ENCODE measurements at places on chromosomes 5 and 9.
A peak's percentile ranks its signal among the peaks of the same experiment; 100 is the strongest.

DNA sequence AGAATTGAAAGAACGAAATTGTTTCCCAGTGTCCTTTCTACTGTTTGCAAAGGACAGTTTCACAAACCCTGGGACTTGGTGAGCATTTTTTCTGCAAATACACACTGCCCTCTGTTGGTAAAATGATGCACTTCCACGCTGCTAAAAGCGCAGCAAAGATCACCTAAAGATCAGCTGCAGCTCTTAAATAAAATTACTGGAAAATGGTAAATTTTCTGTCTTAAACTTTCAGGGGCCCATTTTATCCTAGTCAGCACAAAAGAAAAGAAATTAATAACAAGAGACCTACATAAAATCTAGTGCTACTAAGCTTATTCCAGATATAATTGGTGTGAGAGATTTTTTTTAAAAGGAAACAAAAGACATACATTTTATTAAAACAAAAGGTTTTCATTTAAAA is 566.0 kb downstream of the CAAP1 start:
- DNase-seq = peak; percentile 10

- DNase-seq = no peak
Measured at GRCh38 chr5:73306741-73307275, 133.8 kb downstream of the TMEM174 start.

DNA sequence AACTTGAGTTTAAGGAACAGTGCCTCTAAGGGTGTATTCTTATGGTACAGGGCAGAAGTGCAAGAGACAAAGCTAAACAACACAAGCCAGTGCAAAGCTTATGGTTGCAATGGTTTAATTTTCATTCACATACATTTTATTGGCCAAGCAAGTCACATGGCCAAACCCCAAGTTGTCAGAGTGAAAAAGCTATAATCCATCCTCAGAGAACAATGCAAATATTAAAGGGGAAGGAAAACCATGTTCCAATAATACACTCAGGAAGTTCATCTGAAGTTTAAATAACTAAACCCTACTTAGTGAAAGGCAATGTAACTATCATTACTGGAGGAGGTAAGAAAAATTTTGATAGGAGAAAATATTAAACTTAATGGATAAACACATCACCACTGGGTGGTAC is 26.6 kb upstream of the TLR4 start:
- DNase-seq = no peak

DNA sequence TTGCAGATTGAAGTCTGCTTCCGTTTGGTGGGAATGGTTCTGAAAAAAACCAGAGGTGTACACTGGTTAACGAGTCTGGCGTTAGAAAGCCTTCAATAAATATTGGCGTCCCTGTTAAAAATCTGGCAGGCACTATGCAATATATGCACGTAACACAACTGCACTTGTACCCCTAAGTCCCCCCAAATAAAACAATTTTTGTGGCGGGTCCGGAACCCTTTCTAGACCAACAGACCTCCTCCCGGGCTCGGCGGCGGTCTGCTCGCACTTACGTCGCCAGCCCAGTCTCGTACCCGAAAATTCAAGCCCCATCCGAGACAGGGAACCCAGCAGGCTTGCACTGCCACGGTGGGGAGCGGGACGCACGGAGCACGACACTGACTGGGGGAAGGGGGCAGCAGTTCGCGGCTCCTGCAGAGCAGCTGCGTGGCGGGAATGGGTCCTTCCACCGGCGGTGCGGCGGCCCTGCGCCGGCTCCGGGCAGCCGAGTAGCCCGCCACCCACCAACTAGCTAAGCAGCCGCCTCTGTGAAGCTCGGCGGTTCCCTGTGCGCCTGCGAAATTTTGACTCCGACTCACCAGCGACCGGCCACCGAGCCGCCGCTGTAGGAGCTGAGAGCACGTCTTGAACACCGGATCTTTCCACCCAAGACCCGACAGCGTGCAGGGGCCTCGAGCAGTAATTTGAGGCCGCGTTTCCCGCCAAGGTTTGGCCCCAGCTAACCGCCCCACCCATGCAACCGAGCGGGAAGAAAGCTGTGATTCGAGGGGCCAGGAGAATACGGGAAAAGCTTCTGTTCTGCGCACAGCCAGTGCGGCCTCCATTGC is 3.9 kb downstream of the MCIDAS start:
- no peak for DNase-seq

- no peak for DNase-seq
Measured at GRCh38 chr9:37004424-37004935, 29.6 kb downstream of the PAX5 start.

DNA sequence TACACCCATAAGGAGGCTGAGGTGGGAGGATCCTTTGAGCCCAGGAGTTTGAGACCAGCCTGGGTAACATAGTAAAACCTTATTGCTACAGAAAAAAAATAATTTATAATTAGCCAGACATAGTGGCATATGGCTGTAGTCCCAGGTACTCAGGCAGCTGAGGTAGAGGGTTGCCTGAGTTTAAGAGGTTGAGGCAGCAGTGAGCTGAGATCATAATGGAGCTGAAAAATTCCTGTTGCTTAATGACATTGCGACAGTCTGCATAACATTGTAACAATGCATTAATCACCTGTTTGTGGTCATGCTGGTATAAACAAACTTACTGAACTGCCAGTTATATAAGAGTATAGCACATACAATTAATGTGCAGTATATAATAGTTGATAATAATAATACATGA is 214.2 kb downstream of the TRIM32 start:
- DNase-seq = no peak

DNA sequence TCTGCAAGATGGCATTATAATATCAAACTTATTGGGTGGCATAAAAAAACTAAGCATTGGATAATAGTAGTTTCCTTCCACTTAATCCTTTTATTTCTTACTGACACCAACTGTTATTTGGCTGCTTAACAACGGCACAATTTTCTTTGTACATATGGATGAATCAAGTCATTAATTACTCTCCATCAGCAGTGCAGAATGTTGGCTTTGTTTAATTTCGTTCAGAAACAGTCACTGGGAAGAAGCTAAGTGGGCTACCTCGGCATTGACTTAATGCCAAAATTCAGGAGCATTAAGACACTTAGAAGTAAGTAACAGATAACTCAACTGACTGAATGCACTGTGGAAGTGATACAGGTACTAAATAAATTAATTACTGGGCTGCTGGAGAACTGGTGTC is 460.4 kb downstream of the CTNND2 start:
- DNase-seq = no peak

- DNase-seq = no peak
Measured at GRCh38 chr5:107776922-107777740, 106.4 kb upstream of the EFNA5 start.

- no peak for DNase-seq
Measured at GRCh38 chr5:93574491-93575305, 6.3 kb downstream of the NR2F1-AS1 start.

- no peak for DNase-seq
Measured at GRCh38 chr5:109703829-109704228, 14.1 kb downstream of the MAN2A1 start.

DNA sequence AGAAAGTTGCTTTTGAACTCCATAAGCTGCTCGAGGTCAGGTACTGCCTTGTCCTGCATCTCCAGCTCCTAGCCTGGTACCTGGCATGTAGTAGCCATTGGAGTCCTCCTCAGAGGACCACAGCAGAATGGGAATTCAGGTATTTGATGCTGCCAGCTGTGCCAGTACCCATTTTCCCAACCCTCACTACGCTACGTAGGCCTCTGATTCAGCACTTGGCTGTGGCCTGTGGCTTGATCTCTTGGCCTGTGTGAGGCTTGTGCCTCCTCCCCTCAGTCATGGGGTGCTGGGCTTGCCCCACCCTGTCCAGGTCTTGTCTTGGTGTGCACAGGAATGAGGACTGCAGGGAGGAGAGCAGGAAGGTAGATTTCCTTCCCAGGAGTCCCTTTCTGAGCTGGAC is 11.8 kb downstream of the OTULIN start:
- DNase-seq = no peak

GRCh38 chr5:5063533-5063953 is 76.6 kb upstream of the ADAMTS16 start:
- DNase-seq = no peak

- DNase-seq = no peak
Measured at GRCh38 chr9:70013598-70014196, 30.0 kb upstream of the MAMDC2 start.

DNA sequence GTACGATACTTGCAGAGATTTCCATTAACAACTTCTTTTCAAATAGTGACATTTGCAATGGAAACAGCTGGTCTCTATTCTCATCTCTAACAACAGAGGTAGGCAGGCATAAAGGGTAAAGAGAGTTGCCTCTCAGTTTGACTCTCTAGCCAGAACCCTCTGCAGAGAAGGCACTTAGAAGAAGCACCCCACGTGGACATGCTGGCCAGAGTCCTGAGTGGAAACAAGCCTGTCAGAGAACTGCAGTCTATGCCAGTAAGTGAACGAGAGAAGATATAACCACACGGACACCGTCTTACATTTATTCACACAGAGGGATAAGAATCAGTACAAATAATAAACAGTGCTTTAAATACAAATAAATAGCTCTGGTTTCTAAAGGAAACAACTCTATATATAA is 11.0 kb upstream of the LHX6 start:
- no peak for DNase-seq

DNA sequence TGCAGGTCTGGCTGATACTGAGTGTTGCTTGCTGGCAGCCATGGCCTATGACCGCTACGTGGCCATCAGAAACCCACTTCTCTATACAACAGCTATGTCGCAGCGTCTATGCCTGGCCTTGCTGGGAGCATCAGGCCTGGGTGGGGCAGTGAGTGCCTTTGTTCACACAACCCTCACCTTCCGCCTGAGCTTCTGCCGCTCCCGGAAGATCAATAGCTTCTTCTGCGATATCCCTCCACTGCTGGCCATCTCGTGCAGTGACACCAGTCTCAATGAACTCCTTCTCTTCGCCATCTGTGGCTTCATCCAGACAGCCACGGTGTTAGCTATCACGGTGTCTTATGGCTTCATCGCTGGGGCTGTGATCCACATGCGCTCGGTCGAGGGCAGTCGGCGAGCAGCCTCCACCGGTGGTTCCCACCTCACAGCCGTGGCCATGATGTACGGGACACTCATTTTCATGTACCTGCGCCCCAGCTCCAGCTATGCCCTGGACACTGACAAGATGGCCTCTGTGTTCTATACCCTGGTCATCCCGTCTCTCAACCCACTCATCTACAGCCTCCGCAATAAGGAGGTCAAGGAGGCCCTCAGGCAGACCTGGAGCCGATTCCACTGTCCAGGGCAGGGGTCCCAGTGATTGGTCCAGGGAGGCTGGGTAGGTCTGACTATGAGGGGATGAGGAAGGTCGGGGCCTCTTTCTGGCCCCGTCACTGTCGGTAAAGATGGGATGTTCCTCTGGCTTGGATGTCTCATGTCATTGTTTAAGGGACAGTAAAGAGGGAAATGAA is 718 bp downstream of the OR5C1 start:
- DNase-seq = no peak

- no peak for DNase-seq
Measured at GRCh38 chr9:136568288-136569081, 22.6 kb upstream of the NOTCH1 start.

GRCh38 chr5:96074870-96075269 is 113.2 kb upstream of the ELL2 start:
- no peak for DNase-seq

GRCh38 chr5:33306758-33307157 is 134.0 kb upstream of the TARS1 start:
- no peak for DNase-seq

DNA sequence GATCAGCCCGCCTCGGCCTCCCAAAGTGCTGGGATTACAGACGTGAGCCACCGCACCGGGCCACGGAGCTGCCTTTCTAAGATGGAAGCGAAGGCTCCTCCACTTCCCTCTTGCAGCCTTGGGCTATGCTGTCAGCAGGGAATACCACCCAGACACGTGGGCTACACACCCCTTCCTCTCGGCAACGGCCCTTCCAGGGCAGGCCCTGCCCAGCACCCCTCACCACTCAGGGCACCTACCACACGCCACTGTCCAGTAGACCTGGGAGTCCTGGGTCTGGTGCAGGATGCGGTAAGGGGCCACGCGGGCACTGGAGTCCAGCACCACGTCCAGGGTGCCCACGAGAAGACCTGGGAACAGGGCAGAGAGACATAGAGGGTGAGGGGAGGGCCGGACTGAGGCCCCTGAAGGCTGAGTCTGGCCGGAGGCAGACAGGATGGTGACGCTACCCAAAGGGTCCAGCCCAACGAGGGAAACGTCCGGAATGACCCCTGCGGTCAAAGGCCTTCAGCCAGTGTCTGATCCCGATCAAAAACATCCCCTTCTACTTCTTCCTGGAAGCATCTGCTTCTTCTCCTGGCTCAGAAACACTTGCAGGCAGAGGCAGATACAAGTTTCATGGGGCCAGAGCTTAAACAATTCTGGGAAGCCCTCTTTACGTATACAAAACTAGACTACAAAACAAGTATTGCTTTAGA is 3.1 kb downstream of the TBC1D9B start:
- no peak for DNase-seq

DNA sequence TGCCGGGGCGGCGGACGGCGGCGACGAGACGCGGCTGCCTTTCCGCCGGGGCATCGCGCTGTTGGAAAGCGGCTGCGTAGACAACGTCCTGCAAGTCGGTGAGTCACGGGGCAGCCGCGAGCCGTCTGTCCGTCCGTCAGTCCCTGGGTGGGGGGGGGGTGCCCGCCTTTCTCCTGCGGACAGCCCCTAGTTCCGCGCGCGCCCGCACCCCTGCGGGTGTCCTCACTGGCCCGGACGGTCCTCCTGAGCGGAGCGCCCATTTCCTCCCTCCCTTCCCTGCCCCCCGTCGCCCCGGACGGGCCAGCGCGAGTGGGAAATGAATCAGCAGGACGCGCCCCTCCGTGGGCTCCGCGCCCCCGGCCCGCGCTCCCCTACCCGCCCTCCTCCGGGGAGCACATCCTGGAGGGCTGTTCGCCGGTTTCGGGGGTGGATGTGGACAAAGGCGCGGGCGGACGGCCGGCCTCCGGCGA is 828 bp downstream of the ZSWIM6 start:
- peak; percentile 24 for DNase-seq

DNA sequence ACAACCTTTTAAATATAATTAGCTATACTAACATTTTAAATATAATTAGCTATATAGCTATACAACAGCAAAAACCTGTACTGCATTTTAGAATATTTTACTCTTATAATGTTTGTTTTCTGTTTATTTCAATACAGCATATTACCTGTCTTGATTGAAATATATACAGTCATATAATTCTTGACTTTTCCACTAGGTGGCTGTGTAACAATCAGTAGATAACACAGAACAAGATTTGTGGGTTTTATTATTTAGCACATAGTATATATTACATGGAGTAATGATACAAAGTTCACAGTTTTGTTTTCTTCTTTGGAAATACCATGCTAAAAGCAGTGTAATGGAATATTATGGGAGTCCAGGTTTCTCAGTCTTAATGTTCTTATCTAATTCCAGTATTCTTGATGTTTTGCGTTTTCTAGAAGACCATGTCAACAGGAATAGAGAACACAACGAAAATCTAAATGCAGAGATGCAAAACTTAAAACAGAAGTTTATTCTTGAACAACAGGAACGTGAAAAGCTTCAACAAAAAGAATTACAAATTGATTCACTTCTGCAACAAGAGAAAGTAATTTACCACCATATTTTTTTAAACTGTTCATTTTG is 13.3 kb downstream of the HMMR start:
- DNase-seq = no peak

DNA sequence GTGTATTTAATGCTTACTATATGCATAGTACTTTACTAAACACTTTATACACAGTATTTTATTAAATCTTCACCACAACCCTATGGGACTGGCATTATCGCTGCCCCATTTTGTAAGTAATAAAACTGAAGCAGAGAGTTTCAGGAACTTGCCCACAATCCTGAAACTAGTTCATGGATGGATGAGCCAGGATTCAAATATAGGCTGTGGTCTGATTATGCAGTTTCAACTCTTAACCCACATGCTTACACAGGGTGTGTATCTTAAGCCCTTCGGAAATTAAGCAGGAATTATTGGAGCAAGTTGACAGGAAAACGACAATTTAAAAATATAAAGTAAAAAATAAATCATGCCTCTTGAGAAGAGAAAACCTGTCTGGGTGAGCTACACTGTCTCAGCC is 109.0 kb downstream of the ATP10B start:
- DNase-seq = no peak
